ENCODE measurements at places on chromosomes 6 and 20.

GRCh38 chr6:119234457-119234856 lies 115.1 kb downstream of the MAN1A1 start:
- no peak for DNase-seq

DNA sequence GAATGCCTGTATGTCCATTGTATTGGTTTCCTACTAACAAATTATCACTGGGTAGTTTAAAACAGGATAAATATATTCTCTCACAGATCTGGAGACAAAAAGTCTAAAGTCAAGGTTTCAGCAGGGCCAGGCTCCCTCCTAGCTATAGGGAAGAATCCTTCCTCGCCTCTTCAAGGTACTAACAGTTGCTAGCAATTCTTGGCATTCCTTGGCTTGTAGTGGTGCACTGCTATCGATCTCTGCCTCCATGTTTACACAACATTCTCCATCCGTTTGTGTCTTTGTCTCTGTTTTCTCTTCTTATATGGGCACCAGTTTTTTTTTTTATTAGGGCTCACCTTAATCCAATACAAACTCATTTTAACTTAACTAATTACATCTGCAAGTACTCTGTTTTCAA lies 48.9 kb downstream of the OR2B6 start:
- DNase-seq, result no peak

GRCh38 chr6:79964607-79965081 lies 17.3 kb upstream of the ELOVL4 start:
- DNase-seq, result no peak

- peak; percentile 43 for DNase-seq
These were observed 66.4 kb downstream of the PKHD1 start for GRCh38 chr6:52020945-52021570.

GRCh38 chr6:3795836-3796718 lies 44.6 kb upstream of the PXDC1 start:
- no peak for DNase-seq

DNA sequence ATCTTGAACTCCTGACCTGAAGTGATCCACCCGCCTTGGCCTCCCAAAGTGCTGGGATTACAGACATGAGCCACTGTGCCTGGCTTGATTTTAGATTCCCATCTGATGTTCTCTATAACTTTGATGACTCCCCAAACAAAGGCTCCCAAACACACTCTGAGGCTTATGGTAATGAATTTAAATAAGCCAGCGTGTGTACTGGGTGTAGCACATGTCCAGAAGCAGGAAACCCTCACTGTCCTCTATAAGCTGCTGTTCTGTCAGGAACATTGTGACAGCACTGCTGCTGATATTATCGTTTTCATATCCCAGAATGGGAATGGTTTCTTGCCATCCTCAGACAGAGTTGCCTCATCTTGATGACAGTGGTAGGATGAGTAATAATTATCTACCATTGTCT lies 54.1 kb upstream of the SALL4 start:
- DNase-seq, result no peak

All from AML-193 (cell line).